ENCODE measurements at places on chromosomes 16 and 17.

GRCh38 chr16:53126390-53126789, 71.6 kb downstream of the CHD9 start:
- DNase-seq: no peak

DNA sequence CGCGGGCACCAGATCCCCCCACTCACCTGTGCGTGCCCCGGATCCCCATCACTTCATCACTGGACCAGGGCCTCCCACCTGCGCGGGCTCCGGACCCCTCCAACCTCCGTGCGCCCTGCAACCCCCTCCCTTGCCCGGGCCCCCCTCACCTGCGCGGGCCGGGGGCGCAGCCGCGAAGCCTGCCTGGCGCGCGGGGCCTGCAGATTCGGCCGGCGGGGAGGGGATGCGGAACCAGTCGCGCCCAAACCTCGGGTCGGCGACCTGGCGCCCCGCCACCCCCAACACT, 202 bp downstream of the CEP131 start:
- DNase-seq: no peak

DNA sequence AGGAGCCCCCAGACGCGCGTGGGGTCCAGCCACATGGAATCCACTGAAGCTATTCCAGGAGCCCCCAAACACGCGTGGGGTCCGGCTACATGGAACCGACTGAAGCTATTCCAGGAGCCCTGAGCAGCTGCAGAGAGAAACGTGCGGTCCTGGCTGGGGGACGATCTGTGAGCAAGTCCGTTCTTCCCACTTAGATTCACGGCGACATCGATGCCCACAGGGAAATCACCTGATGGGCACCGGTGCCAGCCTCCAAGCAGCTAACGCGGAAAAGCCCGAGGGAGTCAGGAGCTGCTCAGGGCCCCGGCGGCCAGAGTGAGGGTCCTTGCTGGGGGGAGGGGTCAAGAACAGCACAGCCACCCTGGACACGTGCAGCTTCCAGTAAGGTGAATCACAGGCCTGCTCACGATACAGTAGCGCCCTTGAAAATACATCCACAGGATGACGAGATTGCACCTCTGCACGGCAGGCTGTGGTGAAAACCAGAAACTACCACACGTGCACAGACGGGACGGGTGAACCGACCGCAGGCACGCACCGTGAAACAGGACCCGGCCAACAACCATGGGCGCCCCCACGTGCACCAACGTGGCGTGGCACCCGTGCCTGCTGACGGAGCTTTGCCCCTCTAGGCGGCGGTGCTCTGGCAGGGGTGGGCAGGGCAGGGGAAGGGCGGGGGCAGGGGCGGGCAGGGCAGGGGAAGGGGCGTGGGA, 77.7 kb upstream of the GNG13 start:
- no peak for DNase-seq

DNA sequence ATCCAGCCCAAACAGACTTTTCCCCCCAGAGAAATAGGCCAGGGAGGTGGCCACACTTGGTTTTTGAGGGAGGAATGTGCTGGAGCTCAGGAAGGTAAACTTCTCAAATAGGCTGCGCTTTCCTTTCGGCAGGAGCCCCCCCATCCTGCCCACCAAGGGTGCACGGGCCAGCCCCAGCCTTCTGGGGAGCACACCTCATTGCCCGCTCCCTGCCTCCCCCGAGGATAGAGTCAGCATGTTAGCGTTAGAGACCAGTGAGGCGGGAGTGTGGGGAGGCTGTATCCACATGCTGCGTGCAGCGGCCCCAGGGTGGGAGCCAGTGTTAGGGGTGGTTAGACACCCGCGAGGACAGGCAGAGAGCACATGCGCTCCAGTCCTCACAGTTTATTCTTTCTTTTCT, 42.3 kb downstream of the PIPOX start:
- DNase-seq: no peak

DNA sequence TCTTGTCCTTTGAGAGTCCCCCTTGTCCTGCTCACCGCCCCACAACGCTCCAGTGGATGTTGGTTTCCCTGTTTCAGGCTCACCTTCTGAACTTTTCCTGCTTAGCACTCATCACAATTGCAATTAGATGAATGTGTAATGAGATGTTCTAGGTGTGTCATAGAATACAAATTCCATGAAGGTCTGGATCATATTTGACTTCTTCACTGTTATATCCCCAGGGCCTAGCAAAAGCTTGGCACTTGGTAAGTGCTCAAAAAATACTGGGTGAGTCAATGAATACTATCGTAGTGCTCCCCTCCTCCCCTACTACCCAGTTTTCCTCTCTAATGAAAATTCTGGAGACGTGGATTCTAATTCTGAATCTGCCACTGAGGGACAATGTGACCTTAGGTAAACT, 33.1 kb downstream of the DNAH3 start:
- DNase-seq: no peak

DNA sequence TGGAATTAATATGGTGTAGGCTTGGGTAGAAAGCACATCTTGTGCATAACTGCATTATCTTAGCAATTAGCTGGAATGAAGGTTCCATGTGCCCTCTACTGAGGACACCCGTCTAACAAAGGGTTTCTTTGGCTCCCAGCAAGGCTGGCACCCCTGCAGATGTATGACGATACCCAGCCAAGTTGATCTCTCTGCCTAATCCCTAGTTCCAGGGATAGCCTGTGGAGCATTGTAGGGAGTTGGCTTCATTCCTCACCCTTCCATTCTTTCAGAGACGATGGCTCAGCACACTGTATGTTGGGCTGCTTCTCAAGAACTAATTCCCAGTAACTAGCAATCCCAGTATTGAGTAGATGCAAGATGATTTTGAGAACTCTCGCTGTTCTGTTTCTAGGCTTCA, 182.5 kb downstream of the SNX29 start:
- DNase-seq: no peak

GRCh38 chr16:3234543-3234856, 458 bp downstream of the ZNF200 start:
- no peak for DNase-seq

DNA sequence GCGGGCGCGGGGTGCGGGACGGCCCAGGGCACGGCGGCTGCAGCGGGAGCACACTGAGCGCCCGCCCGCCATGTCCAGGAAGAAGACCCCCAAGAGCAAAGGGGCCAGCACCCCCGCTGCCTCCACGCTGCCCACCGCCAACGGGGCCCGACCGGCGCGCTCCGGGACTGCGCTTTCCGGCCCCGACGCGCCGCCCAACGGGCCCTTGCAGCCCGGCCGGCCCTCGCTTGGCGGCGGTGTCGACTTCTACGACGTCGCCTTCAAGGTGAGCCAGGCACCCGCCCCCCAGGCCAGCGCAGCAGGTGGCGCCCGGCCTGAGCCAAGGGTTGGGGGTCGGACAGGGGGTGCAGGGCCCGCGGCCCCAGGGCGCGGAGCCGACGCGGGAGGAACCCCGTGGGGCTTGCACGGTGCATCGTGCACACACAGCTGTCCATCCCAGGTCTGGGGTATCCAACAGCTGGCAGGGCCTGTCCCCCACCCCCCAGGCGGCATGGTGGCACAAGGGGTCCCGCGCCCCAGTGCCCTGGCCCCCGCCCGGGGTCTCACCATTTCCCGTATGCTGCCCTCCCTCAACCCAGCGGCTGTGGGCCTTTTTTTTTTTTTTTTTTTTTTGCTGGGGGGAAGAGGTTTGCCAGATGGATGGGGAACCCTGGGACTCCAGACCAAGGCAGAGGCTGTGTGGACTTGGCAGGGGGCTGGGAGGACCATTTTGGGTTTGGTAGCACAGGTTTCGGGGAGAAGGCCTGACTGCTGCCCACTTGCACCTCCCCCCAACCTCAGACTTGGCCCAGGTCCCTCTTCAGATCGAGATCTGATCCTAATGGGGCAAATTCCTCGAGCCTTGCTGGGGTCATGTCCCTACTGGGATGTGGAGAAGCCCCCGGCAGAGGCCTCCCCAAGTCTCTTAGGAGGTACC, 547 bp downstream of the RAB26 start:
- no peak for DNase-seq

GRCh38 chr16:85761861-85762260, 11.0 kb upstream of the C16orf74 start:
- no peak for DNase-seq

- no peak for DNase-seq
These were observed 665.9 kb upstream of the SALL1 start for GRCh38 chr16:51816929-51817328.

DNA sequence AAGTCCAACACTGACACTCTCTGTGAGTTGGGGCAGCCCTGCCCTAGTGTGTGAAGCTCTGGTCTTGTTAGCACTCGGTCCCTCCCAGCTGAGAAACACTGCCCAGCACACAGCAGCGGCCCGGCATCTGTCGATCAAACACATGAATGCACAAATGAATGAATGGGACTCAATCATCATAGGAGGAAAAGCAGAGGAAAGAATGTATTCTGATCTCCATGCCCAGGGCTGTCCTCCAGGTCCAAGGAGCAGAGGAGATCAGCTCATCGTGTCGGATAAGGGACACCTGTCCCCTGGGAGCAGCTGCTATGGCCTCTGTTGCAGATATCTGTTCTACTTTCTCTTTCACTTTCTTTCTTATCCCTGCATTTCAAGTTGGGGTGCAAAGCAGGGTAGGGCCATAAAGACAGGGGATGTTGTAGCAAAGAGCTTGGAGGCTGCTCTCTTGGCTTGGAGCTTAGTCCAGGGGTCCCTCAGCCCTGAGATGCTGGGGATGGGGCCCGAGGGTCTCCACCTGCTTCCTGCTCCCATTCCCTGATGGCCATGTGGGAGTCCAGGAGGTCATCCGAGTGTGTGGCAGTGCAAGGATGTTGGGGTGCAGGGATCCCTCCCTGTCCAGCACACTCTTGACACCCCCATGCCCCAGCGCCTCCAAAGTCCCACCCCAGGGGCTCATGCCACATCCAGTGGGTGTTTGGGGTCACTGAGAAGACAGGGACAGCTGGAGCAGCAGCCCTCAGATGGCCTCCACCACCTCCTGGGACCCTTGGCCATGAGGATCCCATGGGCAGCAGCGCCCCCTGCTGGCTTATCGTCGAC, 88.2 kb downstream of the IRF8 start:
- DNase-seq: no peak

- DNase-seq: no peak
These were observed 62.3 kb downstream of the WSB1 start for GRCh38 chr17:27356091-27356705.

DNA sequence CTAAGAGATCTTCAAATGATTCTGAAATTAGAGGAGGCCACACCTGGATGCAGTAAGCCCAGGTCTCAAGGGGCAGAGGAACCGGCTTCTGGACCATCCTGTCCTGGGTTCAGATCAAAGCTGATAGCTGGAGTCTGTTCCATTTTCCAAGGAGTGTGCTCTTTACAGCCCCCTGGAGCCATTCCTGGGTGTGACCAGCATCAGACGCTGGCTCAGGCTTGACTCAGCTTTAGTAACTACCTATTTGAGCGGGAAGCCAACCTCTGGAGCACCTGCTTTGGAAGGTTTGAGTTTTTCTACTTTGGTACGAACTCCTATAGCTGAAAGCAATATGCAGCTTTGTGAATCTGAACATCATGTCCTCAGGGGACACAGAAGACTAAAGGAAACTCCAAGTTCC, 12.9 kb upstream of the BBS2 start:
- no peak for DNase-seq

- DNase-seq: no peak
These were observed 326.0 kb upstream of the C16orf82 start for GRCh38 chr16:26740771-26741170.

DNA sequence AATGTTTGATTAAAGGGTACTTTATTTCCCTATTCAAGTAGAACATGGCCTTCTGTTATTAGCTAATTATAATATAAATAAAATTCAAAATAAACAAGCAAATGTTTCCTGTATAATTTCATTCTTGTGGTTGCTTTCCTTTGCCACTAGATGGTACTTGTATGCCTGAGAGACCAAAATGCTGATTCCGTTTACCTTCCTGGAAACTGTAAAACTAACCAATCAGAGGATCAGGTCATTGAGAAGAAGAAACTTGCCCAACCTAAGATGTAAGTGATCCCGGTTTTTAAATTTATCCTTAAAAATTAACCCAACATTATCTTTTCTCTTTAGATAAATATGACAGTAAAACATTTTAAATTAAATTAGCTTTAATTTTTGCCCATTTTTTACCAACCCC, 8.1 kb upstream of the ABCA5 start:
- no peak for DNase-seq

DNA sequence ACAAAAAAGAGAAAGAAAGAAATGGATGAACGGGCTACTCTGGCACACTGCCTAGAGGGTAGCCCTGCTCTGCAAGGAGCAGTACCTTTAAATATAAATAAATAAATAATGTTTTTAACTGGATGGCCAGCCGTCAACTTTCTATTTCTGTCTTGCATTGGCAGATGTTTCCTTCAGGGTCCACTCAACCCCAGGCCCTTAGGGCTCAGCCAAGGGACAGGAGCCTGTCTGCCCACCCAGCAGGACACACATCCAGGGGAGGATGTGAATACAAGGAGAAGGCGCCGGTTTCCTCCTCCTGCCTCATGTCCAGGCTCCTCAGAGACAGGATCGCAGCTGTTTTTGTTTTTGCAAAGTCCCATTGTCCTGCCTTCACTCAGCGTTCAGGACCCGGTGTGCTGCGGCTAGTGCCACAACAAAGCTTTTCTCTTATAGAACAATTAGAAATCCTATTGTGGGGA, 22.6 kb downstream of the TTYH2 start:
- no peak for DNase-seq

- DNase-seq: no peak
These were observed 41.1 kb downstream of the MARVELD3 start for GRCh38 chr16:71666928-71667707.

DNA sequence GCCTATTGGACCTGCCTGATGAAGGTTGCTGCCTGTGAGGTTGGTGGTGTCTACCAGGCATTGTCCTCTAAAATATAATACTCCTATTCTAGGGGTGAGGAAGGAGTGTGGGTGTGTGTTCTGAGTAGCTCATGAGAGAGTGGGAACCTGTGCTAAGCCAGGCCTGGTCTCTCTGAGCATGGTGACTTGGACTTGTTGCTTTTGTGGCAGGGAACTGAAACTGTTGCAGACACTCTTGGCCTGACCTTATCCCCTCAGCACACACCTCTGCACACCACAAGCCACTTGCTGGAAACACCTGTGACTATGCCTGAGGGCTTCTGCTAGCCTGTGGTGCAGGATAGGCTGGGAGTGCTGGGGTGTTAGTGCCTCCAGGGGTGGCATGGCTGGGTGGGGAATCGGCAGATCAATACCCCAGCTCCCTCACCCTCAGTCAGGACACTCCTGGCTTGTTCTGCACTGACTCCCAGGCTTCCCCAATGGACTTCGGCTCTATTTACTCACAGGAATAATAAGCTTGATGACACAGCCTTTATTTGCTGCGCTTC, 29.9 kb downstream of the PLCG2 start:
- no peak for DNase-seq

Measured in cortex of kidney (tissue), 1 donor.